ENCODE measurements at places on chromosomes 3 and 15.

DNA sequence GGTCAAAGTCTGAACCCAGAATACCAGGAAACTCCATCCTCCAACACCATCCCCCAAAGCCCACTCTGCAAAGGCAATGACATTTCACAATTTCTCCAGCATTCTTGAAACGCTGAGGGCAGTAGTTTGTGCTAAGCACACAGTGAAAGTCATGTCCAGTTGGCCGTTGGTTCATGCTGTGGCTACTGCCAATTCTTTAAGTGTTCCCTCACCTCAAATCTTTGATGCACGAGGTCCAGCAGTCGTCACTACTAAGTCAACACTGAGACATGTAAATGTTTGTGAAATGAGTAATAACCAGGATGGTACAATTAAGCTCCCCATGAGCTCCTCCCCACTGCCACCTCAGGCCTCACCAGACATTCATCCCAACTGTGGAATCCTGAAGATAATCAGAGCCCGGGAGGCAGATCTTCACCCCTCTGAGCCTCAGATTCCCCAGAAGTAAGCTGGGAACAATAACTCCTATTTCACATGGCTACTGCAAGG lies 7.0 kb downstream of the SUCLG2 start:
- no peak for DNase-seq

- no peak for DNase-seq
Observed at GRCh38 chr3:172040981-172041963, 1.9 kb downstream of the FNDC3B start.

GRCh38 chr3:160792540-160792939 lies 36.5 kb downstream of the PPM1L start:
- DNase-seq: no peak

- no peak for DNase-seq
Observed at GRCh38 chr3:107657971-107658370, 135.2 kb downstream of the BBX start.

- DNase-seq: no peak
Observed at GRCh38 chr15:41194444-41194843, 36.1 kb downstream of the EXD1 start.

DNA sequence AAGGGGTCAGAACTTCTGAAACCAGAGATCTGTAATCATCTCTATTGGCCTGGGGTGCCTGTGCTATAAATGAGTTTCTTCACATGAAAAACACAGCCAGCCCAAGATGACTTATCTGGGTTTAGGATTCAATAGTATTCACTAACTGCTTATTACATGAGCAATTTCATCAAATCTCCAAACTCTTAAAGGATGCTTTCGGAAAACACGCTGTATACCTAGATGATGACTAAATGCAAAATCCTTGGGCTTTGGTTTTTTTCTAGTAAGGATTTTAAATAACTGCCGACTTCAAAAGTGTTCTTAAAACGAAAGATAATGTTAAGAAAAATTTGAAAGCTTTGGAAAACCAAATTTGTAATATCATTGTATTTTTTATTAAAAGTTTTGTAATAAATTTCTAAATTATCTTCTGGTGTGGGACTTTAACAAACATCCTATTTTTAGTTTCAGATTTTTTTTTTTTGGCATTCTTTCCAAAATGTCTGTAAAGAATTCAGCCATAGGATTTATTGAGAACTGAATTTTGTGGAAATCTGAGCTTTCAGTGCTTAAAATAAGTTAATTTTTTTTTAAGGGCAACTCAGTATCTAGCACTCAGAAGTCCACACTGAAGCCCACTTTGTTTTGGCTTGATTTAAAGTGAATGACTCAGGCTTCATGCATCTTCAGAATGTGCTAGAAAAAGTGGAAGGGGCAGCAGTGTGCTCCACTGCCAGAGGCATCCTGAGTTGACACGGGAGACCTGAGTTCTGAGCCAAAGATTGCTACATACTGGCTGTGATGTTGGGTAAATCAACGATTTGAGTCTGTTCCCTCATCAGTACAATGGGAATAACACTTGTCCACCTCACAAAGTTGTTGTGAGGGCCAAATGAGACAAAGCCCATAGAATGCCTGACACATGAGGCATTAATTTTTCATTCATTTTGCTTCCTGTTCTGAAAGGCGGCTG lies 18.7 kb downstream of the TMEM43 start:
- no peak for DNase-seq

DNA sequence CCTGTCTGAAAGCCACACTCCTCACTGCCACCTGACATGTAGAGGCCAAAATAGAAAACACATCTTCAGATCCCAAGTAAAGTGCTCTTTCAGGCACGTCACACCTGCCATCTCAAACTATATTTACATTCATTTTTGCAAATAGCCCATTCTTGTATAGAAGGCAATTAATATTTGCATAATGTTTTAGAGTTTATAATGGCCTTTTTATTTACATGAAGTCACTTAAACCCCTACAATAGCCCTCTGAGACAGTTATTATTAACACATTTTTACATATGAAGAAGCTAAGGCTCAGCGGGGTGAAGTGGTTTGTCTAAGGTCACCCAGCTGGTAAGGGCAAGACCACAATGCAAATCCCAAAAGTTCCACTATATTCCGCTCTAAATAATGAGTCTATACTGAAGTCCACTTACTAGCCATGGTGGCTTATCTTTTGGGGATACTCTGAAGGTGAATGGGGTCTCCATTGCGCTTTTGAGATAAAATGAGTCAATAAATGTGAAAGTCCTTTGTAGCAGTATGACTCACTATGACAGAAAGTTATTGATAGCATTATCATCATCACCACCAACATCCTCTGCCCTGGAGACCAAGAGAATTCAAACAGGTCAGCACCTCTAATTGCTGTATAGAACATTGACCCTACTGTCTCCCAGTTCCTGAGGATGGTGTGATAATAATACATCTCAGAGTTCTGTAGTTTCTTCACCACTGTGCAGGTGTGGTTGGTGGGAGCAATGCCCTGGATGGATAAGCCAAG lies 155.9 kb upstream of the BCL6 start:
- DNase-seq: no peak

DNA sequence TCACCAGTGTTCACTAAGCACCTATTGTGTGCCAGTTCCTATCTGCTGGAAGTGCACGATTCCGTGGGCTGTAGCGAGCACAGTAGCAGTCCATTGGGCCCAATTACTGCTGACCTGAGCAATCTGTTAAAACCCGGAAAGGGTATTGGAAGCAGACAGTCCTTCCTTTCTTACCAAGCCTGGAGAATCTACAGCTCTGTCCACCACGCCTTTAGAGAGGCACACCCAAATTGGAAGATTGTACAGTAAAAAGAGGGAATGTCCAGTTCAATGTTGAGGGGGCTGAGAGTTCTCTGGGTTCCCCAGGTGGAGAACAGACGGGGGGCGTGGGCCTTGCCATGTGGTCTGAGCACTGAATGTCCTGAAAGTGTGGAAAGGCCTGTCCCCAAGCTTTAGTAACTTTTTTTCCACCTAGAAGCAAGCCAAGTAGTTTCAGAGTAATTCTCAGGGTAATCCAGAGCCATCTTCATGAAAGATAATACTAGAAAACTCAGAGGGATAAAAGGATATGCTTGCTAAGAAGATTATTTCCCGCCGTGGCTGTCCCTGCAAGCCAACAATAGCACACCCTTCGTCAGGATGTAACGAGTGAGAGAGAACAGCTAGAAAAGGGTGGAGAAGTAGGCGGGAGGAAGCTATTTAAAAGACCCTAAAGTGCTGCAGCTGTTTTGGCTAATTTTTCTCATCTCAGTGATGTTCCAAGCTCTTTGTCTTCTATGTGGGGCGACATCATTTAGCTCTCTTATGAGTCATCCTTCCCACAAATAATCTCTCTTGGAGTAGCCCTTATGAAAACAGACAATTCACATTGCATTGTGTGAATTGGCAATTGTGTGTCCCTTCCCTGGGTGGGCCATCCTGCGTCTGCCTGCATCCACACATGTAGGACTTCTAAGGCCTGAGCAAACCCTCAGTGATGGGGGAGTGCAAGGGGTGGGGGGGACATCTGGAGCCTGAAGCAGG lies 181.0 kb downstream of the ATG7 start:
- no peak for DNase-seq

GRCh38 chr3:171328419-171329082 lies 131.7 kb downstream of the TNIK start:
- DNase-seq: peak; percentile 61

DNA sequence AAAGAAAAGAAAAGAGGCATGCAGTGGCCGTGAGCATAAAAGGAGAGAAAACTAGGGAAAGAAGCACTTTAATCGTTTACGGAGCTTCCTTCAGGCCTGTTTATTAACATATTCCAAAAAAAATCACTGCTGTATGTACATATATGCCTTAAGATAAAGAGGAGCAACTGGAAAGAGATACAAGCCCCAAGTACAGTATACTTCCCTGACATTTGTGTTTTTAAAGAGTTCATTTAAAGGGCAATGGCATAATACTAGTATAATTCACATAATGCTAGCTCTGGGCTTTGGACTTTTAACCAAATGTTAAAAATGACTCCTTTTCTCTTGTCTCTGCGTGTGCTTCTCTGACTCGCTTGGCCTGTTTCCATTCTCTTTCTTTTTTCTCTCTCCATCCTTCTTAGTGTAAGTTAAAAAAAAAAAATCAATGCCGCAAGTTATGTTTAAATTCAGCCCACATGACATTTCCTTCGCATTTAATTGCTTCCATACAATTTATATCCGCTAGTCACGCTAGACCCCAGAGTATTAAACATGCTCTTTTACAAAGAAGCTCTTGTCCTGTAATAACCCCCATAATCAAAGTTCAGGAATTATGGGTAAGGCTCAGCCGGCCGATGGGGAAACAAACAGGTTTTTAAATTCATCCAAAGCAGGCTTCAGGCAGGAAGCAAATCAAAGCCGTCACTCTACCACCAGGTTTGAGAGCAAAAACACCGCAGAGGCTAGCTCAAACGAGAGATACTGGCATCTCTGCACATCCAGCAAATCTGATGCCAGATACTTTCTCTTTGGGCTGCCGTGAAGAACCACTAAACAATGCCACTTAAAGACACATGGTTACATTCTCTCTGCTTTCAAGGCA lies 19.4 kb downstream of the WWTR1 start:
- no peak for DNase-seq

DNA sequence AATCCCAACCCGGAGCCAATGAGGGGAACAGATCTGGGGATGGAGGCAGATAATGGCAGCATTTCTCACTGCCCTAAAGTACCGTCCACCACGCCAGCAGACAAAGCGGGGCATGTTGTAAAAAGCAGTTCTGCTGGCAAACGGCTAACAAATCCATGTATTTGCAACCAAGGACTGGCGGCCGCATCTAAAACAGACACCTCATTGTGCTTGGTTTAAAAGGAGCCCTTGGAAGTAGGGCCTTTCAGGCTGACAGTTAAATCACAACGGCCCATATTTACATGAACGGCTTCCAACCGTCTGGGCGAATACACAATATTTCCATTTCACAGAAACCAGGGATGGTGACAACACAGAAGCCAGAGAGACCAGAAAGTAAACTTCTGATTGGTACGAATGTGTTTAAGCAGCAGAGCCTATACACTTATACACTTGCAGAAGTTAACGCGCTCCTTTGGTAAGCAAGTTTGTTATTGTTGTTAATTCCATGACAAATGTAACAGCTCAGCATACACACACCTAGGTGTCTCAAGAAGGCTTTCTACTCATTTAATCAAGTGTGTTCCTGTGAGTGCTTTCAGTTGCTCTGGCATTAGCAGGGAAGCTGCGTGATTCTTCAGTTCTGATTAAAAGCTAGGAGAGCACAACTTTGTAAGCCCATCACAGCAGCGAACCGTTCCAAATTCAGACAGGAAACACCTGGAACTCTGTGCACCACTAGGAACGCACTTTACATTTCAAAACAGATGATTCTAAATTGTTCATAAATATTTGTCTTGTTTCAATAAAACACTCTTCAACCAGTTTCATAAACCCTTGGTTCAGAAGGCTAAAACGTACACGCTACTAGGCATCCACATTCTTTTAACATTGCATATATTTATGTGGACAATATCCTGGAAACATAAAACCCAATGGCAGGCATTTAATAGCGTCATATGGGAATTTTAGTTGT lies 112.9 kb downstream of the PDZRN3 start:
- DNase-seq: no peak

- no peak for DNase-seq
Observed at GRCh38 chr3:86792316-86792715, 198.6 kb downstream of the VGLL3 start.

GRCh38 chr3:112477891-112478290 lies 21.4 kb downstream of the BTLA start:
- DNase-seq: no peak

DNA sequence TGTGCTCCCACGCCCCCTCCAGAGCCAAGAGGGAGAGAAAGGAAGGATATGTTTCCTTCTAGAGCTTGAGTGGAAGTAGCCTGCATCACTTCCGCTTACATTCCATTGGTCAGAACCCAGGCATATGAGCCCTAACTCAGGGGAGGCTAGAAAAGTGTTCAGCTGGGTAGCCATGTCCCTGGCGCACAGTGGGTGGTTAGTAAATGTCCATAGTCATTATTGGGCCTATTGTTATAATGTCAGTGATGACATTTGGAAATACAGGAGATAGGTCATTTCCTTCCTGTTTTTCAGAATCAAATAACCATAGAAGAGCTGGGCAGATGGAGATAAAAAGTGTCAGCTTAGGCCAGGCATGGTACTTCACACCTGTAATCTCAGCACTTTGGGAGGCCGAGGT lies 27.3 kb downstream of the CD276 start:
- DNase-seq: no peak

GRCh38 chr3:14587740-14588360 lies 47.7 kb upstream of the GRIP2 start:
- no peak for DNase-seq

DNA sequence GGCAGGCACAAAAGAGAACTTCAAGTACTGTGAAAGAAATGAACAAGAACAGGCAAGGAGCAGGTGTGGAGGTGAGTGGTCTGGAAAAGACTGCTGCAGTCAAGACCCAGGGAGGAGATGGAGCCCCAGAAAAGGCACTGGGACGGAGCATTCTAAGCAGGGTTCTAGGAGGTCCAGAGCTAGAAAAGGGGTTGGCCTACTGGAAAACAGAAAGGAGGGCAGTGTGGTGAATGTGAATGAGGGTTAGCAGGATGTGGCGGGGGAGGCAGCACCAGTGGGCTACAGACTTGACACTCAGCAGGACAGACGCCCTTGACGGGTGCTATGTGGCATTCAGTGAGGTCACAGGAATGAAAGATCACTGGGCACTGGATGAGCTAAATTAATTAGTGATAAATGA lies 75.7 kb downstream of the SENP2 start:
- no peak for DNase-seq

DNA sequence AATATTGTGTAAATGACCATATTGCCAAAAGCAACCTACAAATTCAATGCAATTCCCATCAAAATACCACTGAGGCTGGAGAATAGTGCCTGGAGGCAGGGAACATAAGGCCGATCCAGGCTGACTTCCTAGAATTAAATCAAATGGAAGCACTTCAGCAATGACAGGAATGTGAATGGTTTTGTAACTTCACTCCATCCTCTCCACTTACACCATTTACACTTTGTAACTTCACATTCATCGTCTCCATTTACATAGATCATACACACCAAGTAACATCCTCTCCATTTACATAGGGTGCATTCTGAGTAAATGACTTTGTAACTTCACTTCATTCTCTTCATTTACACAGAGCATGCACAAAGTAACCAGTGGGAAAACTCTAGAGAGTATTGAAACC lies 11.6 kb downstream of the STRIT1 start:
- no peak for DNase-seq

- no peak for DNase-seq
Observed at GRCh38 chr3:119230071-119230470, 10.6 kb downstream of the B4GALT4 start.

All from CD4-positive, alpha-beta T cell treated with Interleukin-1 beta for 1 hour (primary cell).